NCI-H187 (cell line): ENCODE measurements at places on chromosomes 16 and 17.

GRCh38 chr17:30236766-30237165 is 1.3 kb upstream of the SLC6A4 start:
- DNase-seq: no peak

DNA sequence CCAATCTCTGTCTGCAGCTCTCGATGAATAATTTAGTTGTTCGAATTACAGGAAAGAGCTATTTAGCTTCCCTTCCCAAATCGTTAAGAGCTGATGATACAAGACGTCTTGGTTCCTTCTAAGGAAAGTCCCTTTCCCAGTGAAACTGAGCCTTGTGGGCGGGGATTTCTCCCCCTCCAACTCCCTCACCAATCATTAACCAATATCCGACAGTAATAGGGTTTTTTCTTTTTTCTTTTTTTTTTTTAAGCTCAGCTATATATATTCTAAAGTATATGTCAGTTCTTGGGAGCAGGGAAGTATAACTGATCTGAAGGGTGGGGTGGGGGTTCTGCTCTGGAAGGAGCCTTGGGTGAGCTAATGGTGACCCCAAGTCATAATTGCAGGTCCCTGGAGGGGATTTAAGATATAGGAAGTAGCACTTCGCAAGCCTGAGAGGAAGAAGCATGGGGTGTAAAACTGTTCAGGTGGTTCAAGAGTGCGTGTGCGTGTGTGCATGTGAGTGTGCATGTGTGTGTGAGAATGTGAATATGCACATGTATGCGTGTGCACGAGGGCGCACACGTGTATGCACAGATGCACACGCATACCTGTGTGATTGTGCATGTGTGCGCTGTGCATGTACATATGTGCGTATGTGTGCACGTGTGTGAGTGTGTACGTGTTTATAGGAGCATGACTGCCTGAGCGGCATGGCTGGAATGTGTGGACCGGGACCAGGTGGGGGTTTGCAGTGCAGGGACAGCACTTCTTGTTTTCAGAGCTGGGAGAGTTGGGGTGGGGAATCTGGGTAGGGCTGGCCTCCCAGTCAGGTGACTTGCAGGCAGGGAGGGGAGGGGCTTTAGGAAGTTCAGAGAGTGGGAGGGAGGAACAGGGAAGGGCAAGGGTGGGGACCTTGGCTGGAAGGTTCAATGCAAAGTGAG is 42.7 kb downstream of the SOCS3 start:
- DNase-seq: no peak

GRCh38 chr16:19066988-19067348 is 446 bp upstream of the COQ7 start:
- no peak for DNase-seq

- DNase-seq: no peak
Observed at GRCh38 chr16:51022955-51023354, 128.1 kb downstream of the SALL1 start.

- DNase-seq: no peak
Observed at GRCh38 chr17:32275060-32276042, 9.7 kb downstream of the RHBDL3 start.

DNA sequence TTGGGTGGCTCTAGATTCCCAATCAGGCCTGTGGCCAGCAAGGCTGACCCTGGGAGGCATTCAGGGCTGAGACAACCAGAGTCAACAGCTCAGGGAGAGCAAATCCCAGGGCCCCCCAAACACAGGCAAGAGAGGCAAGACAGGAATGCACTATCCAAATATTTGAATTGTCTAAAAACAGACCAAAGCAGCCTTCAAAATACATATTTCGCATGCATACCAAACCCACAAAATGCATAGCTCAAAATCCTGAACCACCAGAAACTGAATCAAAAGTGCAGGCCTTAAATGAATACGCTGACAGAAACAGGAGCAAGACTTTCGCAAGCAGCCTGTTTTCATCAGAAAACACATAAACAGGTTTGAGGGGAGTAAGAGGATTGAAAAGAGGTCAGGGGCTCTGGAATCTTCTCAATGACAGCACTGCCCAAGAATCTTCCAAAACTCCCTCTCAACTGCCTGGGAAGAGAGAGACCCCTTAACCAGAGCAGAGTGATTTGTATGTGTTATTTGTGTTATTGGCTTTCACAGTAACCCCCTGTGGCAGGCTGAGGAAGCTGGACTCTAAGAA is 213.6 kb upstream of the CDH5 start:
- no peak for DNase-seq

DNA sequence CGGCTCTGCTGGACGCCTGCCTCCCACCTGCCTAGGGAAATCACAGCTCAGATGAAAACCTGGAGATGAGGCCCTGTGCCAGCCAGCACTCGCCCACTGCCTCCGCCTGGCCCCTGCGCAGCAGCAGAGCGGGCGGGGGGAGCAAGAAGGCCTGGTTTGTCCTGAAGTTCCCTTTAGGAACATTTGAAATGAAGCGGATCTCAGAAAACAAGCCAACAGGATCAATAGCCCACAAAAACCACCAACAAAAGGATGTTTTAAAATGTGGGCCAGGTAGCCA is 48.0 kb downstream of the RBFOX3 start:
- DNase-seq: no peak

- DNase-seq: no peak
Observed at GRCh38 chr17:17763734-17764133, 73.1 kb downstream of the SREBF1 start.

DNA sequence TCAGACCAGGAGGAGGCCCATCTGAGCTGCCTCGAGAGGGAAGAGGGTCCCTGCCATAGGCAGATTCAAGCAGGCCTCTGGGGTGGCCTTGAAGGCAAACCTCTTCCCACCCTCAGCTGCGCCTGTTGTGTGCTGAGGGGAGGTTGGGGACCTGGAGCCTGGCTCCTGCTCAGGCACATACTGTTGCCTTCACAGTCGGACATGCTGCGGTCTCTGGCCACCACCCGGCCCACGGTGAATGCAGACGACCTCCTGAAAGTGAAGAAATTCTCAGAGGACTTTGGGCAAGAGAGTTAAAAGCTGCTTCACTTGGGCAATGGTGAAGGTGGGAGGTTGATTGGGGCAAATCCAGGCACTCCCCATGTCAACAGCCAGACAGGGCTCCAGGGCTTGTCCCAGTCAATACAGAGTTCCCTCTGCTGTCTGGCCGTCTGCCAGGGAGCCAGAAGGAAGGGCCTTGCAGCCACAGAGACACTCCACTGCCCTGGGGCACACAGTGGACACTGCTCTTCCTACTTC is 6.3 kb downstream of the PDF start:
- no peak for DNase-seq

DNA sequence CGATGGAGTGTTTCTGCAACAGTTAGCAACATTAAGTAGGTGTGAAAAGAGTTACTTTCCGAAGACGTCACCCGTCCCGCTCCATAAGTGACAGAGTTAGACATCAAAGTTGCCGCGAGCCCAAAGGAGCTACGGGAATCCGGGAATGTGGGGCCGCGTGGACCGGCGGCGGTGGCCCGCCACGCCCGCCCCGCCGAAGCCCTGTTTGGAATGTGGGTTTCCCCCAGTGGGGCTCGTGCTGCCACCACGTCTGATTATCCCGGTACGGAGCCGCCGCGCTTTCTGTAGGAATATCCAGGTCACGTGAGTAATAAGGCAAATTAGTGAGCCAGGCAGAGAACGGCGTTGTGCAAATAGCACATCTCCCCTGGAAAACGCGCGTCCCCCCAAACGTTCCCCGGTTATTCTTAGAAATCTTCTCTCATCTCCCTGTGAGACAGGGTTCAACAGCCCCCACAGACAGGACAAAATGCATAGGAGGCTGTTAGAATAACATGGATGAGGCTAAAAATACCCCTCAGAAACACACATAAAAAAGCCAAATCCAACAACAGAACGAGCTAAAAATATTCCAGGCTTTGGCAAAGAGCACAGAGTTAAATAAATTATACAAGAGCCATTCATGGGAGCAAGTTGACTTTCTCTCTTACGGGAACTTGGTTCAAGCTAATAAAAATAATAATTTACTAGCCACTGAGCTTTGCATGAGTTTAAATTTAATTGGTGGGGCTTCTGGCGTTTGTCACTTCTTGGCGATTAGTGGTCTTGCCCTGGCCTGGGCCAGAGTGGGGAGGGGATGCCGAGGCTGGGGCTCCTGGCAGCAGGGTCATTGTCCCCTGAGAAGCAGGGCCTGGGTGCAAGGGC is 8.6 kb downstream of the BAHCC1 start:
- no peak for DNase-seq

GRCh38 chr17:36085765-36086164 is 4.2 kb downstream of the CCL3 start:
- no peak for DNase-seq

GRCh38 chr17:76534831-76535732 is 2.4 kb downstream of the CYGB start:
- DNase-seq: no peak

GRCh38 chr17:51751072-51751471 is 407.4 kb downstream of the CA10 start:
- DNase-seq: no peak

DNA sequence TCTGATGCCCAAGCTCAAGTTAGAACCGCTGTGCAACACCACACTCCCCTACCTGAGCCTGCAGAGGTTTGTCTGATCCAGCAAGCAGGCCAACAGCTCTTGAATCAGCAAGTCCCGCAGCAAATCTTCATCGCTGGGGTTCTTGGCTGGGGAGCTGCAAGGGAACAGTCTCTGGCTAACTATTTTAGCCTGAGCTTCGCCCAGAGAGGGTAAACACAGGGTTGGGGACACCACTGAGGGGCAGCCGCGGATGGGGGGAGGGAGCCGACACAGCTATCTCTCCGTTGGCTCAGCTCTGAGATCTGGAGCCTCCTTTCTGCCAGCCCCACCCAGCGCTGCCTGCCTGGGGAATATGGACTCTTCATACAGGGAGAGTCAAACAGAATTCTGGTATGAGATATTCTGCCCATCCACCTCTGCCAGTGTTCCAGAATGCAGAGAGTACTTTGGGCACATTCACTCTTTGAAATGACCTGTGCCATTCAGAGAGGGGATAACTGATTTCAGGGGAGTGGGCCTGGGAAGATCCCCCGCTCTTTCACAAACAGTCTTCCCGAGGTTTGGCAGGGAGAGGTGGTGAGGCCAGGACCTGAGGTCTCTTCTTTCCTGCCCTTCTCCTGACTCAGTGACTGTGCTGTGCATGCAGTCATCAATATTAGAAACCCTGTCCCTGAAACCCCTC is 7.4 kb downstream of the GIP start:
- no peak for DNase-seq

- no peak for DNase-seq
Observed at GRCh38 chr16:83989300-83989699, 21.3 kb downstream of the NECAB2 start.

DNA sequence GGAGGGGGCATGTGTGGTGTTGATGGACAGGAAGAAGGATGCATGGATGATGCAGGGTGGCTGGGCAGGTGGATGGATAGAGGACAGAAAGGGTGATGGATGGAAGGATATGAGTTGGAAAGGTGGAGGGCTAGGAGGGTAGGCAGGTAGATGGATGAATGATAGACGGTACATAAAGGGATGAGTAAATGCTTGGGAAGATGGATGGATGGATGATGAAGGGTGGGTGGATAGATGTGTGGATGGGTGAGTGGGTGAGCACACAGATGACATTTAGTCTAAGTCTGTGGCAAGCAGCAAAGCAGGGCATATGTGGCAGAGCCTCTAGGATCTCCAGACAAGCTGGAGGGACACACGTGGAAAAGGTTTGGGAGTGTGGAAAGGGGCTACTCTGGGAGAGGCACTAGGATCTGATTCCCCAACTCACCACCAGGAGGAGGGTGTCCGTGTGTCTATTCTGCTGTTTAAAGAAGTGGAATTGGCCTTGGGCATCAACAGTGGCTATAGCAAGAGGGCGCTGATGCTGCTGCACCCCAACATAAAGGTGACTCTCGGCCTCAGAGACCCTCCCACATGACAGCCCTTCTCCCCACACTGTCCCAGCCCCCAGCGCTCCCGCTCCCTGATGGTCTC is 8.2 kb downstream of the PLD2 start:
- DNase-seq: no peak

GRCh38 chr16:20347666-20348364 is 4.7 kb downstream of the UMOD start:
- no peak for DNase-seq

- peak; percentile 36 for DNase-seq
Observed at GRCh38 chr16:53091466-53092211, 36.8 kb downstream of the CHD9 start.

DNA sequence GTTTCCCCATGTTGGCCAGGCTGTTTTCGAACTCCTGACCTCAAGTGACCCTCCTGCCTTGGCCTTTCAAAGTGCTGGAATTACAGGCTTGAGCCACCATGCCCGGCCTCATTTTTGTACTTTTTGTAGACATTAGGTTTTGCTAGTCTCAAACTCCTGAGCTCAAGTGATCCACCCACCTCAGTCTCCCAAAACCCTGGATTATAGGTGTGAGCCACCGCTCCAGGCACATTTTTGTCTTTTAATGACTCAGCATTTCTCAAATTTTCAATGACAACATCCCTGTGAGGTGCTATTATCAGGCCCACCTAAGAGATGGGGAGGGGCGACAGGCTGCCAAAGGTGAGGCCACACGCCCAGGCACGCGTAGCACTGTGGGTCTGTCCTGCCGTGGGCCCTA is 1.1 kb downstream of the SEPTIN12 start:
- no peak for DNase-seq
